DMS79 (cell line): ENCODE measurements at places on chromosomes 4 and X.

DNA sequence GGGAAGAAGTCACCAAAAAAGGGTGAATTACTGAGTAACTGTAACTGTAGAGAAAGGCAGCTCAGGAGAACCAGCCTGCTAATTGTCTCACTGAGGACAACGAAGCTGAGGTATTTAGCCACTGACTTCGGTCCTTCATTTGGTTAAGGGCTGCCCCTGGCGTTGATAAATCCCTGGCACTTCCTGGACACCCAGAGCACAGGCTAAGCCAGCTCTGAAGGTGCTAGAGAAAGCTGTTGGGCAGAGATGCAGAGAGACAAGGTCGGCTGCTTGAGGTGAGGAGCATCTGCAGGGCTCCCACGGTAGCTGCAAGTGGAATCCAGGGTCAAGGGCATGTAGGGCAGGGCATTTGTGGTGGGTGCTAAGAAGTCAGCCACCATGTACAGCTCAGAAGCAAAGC is 33.4 kb upstream of the AP1S2 start:
- DNase-seq: no peak

- DNase-seq: no peak
Measured at GRCh38 chr4:155603360-155603891, 63.2 kb upstream of the GUCY1A1 start.

GRCh38 chr4:122434285-122434684 is 22.2 kb downstream of the IL2 start:
- no peak for DNase-seq

DNA sequence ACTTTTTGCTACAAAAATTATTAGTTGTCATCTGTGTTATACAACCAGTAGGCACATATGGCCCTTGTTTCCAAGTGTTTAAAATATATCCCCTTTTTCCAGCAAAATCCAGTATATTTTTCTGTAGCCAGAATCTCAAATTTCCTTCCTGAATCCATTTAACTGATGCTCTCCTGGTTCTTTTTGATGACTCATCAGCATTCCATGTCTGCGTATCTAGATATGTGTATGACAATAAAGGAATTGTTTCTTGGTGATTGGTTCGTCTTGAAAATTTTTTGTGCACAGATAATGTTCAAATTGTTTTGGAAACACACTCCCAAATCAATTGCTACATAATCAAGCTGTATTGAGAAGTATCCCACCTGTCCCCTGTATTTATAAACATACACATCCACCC is 98.3 kb downstream of the ITM2A start:
- no peak for DNase-seq

DNA sequence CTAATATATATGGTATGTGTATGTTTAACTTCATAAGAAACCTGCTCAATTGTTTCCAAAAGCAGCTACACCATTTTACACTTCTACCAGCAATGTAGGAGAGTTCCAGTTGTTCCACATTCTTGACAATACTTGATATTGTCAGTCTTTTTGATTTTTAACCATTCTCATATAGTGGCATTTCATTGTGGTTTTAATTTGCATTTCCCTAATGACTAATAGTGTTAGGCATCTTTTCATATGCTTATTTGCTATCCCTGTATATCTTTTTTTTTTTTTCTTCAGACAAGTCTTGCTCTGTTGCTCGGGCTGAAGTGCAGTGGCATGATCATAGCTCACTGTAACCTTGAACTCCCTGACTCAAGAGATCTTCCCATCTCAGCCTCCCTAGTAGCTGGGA is 58.2 kb upstream of the TRIM2 start:
- no peak for DNase-seq

GRCh38 chr4:114076899-114077570 is 97.6 kb upstream of the ARSJ start:
- no peak for DNase-seq

DNA sequence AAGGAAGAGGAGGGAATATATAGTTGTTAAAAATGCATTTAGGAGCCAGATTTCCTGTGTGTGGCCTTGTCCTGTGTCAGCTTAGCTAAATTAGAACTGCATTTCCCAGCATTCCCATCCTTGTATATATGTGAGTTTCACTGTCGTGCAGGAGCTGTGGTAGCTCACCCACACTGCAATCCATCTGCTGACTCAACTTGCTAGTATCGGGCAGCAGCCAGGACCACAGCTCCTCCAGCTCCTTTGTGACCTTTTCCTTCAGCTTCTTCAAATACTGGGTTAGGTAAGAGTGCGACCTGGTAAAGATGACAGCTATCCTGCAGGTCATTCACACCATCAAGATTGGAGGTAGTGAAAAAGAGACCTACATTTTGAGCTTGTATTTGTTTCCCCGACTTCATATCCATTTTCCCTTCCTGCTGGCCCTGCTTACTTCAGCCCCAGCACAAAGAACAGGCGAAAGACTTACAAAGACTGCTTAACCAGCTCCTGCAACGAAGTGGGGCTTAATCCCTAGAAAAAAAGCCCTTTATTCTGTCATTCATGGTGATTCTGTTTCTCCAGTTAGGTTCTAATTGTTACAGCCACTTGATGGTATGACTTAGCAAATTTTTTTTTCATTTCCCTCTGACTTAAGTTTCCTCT is 11.4 kb downstream of the ASIC5 start:
- DNase-seq: no peak

- no peak for DNase-seq
Measured at GRCh38 chr4:72987741-72988729, 81.5 kb downstream of the COX18 start.

GRCh38 chrX:39936886-39937770 is 160.6 kb downstream of the BCOR start:
- DNase-seq: no peak

- DNase-seq: no peak
Measured at GRCh38 chr4:114472269-114473032, 126.2 kb upstream of the UGT8 start.

DNA sequence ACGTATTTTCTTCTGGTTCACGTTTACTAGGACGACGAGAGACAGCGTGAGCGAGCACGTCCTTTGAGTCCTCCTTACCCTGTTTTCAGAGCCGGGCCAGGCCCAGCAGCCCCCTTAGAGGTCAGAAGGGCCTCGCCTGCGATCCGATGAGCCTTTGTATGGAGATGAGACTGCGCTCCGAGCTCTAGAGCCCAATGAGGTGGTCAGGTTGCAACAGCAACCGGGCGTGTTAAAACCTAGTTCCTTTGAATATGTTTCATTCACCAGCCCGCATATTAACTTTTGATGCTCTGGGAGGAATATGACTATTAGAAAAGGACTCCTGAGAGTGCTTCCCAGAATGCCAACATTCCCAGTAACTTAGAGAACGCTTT is 55.6 kb upstream of the TADA2B start:
- no peak for DNase-seq
